ENCODE measurements at places on chromosomes 2 and 18.
A peak's percentile ranks its signal among the peaks of the same experiment; 100 is the strongest.

- no peak for DNase-seq
Measured at GRCh38 chr18:10377956-10378355, 76.5 kb upstream of the APCDD1 start.

GRCh38 chr2:223563462-223563861, 38.7 kb downstream of the SCG2 start:
- no peak for DNase-seq

DNA sequence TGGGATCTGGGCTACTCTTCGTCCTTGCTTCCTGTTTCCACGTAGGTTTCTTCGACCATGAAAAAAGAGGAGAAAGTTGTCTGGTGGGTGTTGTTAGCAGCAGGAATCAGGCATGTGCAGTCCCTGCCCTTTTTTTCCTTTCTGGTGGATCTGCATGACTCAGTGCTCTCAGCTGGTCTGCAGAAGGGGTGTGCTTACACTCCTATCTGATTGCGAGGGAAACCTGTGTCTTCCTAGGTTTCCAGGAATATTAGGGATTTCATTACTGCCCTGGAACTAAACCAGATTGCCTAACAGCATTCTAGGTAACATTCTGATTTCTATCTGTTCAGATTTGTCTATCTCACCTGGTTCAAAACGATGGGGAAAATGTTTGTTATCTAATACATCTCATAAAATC, 174.3 kb downstream of the CCDC102B start:
- DNase-seq = no peak

GRCh38 chr2:113117541-113118262, 9.7 kb upstream of the IL1RN start:
- DNase-seq = no peak

GRCh38 chr2:10824191-10824590, 11.6 kb upstream of the PDIA6 start:
- no peak for DNase-seq

DNA sequence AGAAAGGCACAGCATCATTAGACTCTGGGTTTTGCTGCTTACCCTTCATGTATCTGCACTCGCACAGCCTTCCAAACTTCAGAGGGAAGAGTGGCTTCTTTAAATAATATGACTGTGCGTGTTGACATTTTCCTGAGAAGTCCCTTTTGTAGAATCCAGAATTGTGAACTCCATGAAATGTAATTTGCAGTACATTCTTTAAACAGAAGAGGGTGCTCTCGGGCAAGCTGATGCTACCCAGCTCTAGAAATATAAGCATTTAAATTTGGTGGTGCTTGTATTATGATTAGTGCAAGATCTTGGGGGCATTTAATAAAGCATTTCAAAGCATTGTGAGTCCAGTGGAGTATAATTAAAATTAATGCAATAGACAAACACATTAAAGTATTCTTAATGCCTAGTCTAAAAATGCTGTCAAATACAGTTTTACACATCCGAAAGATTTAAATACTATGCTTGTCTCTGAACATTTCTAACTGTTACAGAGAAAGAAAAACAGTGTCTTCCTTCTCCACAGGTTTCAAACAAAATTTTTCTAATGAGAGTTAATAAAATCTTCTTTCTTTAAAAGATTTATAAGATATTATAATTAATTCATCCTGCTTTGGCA, 17.3 kb upstream of the GTF2A1L start:
- DNase-seq = no peak

- no peak for DNase-seq
Measured at GRCh38 chr18:22233266-22233665, 63.9 kb downstream of the GATA6 start.

DNA sequence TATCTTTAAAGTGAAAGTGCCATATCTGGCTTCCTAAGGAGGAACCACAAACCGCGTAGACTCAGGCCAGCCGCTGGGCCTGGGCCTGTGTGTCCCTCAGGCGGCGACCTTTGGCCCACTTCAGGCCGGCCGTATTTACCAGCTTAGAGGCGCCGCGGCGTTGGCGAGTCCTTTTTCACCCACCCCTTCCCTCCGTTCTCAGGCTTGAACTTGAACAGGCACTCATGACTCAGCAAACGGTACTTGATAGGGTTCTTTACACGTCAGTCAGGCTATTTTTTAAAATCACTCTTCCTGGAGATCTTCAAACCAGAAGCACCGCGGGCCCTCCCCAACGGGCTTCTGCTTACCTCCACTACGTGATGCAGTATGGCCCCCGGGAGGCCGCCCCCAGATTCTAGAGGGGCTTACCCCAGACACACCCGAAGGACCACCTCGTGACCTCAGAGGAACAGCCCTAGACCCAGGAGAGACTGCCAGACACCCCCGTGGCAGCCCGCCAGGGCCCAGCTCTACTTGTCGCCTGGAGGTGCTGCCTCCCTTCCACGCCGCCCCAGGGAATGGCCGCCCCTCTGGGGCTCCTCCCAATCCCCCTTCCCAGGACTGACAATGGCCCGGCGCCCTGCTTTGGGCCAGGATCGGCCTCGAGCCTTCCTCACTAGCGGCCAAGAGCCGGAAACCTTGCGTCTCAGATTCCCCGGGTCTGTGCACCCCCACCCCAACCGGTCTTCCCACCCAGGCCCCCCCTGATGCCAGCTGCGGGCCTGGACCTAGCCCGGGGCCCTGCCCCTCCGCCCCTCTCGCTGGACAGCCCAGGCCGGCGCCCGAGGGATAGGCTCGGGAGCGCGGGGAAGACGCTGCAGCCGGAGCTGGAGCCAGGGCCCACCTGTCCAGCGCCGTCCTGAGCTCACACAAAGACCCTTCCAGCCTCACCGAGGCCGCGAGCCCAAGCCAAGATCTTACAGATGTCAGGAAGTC, 33.8 kb upstream of the IMPA2 start:
- peak; percentile 29 for DNase-seq

DNA sequence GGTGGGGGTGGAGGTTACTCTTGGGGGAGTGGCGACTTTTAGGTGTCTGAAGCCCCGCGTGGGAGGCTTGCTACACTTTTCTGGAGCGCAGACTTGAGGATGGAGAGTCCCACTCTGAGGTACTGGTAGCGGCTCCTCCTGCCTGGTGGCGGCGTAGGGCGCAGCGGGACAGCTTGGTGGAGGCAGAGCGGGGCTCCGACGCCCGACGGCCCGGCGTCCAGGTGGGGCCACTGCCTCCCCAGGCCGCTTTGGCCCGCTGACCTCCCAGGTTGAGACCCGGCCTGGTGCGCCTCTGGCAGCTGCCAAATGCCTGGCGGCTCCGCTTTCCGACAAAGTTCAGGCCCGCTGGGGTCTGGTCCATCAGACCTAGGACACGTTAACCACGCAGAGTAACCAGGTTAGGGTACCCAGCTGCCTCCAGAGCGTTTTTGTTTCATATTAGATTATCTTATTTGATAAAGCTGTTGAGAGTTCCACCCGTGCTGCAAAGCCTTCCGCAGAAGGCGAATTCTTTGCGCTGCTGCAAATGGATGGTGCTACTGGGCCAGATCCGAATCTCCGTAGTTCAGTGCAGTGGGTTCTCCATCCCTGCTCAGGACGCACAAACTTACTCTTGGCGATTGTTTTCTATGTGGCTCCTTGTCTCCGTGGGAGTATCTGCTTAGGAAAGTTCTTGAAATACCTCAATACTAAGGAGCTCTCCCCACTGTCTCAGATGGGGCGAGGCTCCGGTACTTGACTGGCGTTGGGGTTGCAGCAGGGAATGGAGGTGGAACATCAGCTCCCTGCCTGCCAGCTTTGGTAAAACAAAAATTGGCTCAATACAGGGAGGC, 405.9 kb downstream of the XIRP2 start:
- no peak for DNase-seq

GRCh38 chr2:16050908-16051489, 110.6 kb downstream of the MYCN start:
- DNase-seq = no peak

DNA sequence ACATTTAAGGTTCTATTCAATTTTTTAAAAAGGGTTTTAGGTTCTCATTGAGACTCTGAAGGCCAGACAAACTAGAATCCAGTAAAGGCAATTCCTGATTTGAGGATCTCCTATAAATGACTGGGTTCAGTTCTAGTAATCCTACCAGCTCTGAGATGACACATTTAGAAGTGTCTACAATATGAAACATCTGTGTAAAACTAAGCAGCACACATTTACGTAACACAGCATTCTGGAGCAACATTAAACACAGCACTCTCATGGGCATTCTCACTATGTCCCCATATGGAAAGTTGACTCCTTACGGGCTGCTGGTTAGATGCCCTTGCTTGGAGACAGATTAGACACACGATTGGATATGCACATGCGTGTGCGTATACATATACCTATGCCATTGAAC, 114.4 kb downstream of the ZNF385B start:
- no peak for DNase-seq

- no peak for DNase-seq
Measured at GRCh38 chr2:28583899-28584553, 88.2 kb downstream of the PLB1 start.

GRCh38 chr2:102271844-102272243, 39.5 kb upstream of the IL1RL1 start:
- DNase-seq = no peak

GRCh38 chr18:49980896-49981295, 167.6 kb upstream of the ACAA2 start:
- DNase-seq = no peak

GRCh38 chr18:26854292-26854881, 11.1 kb downstream of the AQP4 start:
- DNase-seq = no peak

DNA sequence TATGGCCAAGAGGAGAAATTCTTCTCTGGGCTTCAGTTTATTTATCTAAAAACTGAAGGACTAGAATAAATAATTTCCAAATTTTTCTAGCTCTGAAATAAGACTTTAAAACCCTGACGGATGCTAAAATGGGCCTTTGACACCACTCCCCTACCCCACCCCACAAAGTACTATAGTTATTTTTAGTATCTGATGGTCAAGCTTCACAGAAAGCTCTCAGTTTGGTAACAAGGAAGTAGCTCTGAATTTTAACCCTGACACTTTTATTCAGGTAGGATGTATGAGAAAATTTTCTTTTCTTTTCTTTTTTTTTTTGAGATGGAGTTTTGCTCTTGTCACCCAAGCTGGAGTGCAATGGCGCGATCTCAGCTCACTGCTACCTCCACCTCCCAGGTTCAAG, 2.4 kb downstream of the RBKS start:
- DNase-seq = no peak

- no peak for DNase-seq
Measured at GRCh38 chr18:3623769-3624545, 174.0 kb downstream of the TGIF1 start.
